ENCODE measurements at places on chromosomes 6 and 20. TPM values are rescaled to one million over a fixed set of nuclear protein-coding genes. Genes with fewer than 3 reads are reported as not detected.

SIRPD gene
- total RNA-seq = not detected

PERP gene
- 18.8 TPM for total RNA-seq

EPPIN gene
- total RNA-seq = not detected

VIP gene
- total RNA-seq = not detected

SULF2 gene
- 82.7 TPM for total RNA-seq

CARMIL1 gene
- total RNA-seq = 6.4 TPM

HCRTR2 gene
- total RNA-seq = not detected

ALDH8A1 gene
- not detected for total RNA-seq

ENPP1 gene
- total RNA-seq = 1.8 TPM

ADGRB3 gene
- 0.79 TPM for total RNA-seq

ABHD16B gene
- total RNA-seq = not detected

LY6G6F gene
- not detected for total RNA-seq

EDN1 gene
- 0.38 TPM for total RNA-seq

AVP gene
- not detected for total RNA-seq

TGM2 gene
- total RNA-seq = 168 TPM

FNDC11 gene
- 0.45 TPM for total RNA-seq

SEL1L2 gene
- total RNA-seq = not detected

CD83 gene
- 7.2 TPM for total RNA-seq

PRR18 gene
- total RNA-seq = not detected

MUC22 gene
- not detected for total RNA-seq

KCNQ2 gene
- 0.45 TPM for total RNA-seq

MTFR2 gene
- total RNA-seq = 2.5 TPM

NKX2-2 gene
- total RNA-seq = 0.41 TPM

COL12A1 gene
- total RNA-seq = 24.8 TPM

SYCP2L gene
- total RNA-seq = 2.7 TPM

BPI gene
- not detected for total RNA-seq

ME1 gene
- total RNA-seq = 5.4 TPM

EFCAB8 gene
- not detected for total RNA-seq

EPHA7 gene
- total RNA-seq = 5.9 TPM

LPIN3 gene
- 2.5 TPM for total RNA-seq

GLP1R gene
- total RNA-seq = not detected

HLA-DQA1 gene
- 1.9 TPM for total RNA-seq

PNPLA1 gene
- not detected for total RNA-seq

PACSIN1 gene
- total RNA-seq = 0.04 TPM

SH3BGRL2 gene
- total RNA-seq = 2.2 TPM

CRISP3 gene
- not detected for total RNA-seq

RRBP1 gene
- 100 TPM for total RNA-seq

ADGRF5 gene
- total RNA-seq = 0.05 TPM

SLC17A3 gene
- total RNA-seq = not detected

LGSN gene
- not detected for total RNA-seq

CST2 gene
- total RNA-seq = not detected

NT5E gene
- 68.9 TPM for total RNA-seq

HRH3 gene
- total RNA-seq = not detected

PLTP gene
- 78.4 TPM for total RNA-seq

BPIFB2 gene
- not detected for total RNA-seq

ATXN1 gene
- total RNA-seq = 11.5 TPM

TGM3 gene
- total RNA-seq = not detected

All from A375 (cell line).